ENCODE measurements at places on chromosomes 6 and 20. TPM values are rescaled to one million over a fixed set of nuclear protein-coding genes. Genes with fewer than 3 reads are reported as not detected.

- DNase-seq: no peak
Observed at GRCh38 chr6:4856785-4857184, 80.6 kb downstream of the CDYL start.

DNA sequence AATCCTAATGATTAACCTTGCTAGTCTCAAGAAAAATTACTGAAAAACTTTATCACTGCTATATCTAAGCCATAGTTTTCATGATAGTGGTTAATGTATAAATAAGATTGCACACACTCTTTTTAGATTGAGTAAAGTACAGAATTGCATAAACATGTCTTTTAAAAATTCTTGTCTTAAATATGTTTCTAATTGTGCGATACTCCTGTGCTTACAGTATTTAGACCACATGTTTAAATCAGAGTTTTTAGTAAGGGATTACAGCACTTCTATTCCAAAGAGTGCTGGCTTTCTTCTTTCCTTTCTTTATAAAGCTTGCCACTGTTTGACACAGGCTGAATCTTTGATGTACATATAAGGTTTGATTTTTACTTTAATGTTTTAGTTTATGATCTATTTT lies 36.8 kb upstream of the RGS17 start:
- DNase-seq: no peak

- DNase-seq: no peak
Observed at GRCh38 chr6:29633534-29633905, 537 bp upstream of the GABBR1 start.

DNA sequence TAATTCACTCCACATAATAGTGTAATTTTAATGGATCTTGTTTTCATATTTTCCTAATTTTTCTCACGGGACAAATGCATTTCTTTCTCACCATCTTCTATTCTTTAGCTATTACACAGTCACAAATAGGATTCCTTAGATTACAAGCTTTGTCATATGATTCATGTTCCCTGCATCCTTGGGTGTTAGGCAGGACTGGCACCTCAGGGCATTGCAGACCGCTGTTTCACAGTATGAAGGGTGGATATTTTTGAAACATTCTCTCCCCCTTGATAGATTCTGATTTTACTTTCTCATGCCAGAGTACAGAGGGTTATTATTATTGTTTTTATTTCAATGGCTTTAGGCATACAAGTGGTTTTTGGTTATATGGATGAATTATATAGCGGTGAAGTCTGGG lies 602.5 kb downstream of the PHF3 start:
- no peak for DNase-seq

DNA sequence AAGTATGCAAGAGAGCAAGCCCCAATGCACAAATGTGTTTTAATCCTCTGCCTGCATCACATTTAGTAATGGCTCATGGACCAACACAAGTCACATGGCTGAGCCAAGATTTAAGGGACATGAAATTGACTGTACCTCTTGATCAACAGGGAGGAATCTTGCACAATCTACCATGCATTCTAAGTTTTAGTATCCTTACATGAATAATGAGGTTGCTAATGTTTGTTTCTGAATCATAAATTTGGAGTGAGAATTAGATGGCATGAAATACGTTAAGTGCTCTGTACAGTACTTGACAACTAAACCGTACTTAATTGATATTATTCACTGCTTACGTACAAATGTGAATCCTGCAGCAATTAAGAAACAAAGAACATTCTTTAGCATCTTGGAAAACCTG lies 553.8 kb upstream of the JAG1 start:
- no peak for DNase-seq

- no peak for DNase-seq
Observed at GRCh38 chr6:83160167-83160566, 32.9 kb downstream of the PGM3 start.

GRCh38 chr6:107185391-107185970 lies 70.2 kb upstream of the BEND3 start:
- DNase-seq: no peak

- no peak for DNase-seq
Observed at GRCh38 chr6:112933947-112934346, 586.8 kb downstream of the RFPL4B start.

- DNase-seq: no peak
Observed at GRCh38 chr20:61417221-61417941, 165.3 kb downstream of the CDH4 start.

- DNase-seq: no peak
Observed at GRCh38 chr20:10478205-10478604, 43.1 kb downstream of the SLX4IP start.

DNA sequence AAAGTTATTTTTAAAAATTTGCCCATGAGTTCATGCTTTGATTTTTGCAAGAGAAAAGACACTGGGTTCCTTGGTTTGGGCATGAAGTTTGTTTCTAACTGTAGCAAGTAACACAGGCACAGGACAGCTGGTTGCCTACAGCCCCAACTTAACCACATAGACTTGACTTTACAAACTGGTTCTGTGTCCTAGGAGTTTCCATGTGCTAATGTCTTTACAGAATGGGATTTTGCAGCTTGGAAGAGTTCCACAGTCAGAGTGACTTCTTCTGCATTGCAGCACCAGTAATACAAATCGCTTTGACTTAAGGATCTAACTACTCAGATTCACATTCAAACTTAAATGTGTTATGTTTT lies 44.3 kb downstream of the OR2B2 start:
- no peak for DNase-seq

DNA sequence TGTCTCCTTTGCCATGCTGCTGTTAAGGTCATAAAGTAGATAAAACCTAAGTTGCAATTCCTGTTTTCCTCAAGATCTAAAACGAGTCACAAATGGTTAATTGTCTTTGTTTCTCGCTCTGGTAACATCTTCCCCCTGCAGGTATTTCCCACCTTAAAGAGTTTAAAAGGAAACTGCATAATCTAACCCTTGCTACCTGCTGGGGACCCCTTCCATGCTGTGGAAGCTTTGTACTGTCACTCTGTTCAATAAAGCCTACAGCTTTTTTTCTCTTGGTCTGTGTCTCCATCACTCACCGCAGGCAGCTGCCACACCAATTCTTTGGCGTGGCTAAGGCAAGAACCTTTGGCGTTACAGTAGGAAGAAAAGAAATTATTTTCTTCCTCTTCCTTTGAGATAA lies 117.7 kb upstream of the GJE1 start:
- DNase-seq: no peak

GRCh38 chr6:142155895-142156757 lies 9.1 kb downstream of the VTA1 start:
- no peak for DNase-seq

GRCh38 chr6:22102671-22103070 lies 194.2 kb downstream of the PRL start:
- DNase-seq: no peak

DNA sequence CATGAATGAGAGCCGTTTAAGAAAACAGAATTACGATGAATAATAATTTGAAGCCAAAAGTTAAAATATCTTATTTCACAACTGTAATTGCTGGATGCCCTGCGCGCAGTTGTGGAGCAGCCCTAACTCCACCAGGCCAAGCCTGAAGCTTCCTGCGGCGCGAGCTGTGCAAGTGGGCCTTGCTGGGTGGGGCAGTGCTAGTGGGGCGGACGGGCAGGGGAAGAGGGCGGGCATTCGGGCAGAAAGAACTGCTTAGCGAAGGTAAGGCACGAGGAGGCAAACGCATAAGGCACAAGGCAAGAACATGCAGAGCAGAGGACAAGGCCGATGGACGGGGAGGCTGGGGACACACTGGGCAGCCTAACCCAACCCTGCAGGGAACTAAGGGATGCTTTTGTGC lies 2.3 kb downstream of the HLA-DQB2 start:
- no peak for DNase-seq

DNA sequence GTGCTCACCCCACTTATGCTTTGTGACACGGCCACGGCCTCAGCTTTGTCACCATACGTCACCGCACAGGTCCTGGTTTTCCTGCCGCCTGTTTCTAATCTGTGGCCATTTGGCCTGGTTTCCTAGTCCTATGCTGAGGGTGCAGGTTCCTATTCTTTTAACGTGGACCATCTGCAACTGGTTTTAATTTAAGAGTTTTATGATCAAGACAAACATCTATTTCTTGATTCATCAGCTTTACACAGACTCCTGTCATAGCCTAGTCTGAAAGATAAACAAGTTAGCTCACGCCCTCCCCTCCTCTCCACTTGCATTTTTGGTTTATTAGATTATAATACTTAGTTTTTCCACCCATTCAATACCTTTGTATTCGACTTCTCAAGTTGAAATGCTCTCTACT lies 97.5 kb upstream of the RPS6KA2 start:
- no peak for DNase-seq

DNA sequence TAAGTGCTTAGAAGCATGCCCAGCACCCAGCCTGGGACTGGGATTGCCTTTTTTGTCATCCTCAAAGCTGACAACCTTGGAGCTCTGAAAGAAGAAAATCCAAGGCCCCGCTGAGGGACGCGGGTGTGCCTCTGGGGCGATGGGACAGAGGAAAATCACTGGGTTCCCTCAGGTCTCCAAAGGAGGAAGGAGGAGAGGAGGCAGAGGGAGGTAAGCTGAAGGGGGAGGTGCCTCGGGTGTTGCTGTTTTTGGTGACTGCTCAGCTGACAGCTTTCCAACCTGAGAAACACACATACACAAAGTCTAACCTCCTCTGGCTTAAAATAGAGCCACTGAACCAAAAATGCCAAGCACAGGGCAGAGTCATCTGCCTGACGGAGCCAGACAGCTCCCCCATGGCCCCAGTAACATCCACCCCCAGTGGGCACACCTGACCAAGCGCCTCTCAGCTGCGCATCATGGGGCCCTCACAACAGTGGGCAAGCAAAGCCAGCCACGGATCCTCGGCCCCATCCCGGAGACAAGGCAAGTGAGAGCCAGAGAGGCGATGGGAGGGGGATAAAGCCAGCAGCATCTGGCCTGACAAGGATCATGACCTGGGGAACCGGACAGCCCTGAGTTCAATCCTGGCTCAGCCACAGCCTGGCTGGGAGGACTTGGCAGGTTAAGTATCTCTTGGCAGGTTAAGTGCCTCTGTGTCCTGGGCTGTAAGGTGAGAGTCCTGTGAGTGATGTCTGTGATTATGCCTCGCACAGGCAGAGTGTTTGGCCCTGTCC lies 3.2 kb upstream of the KCNK15 start:
- peak; percentile 9 for DNase-seq

- DNase-seq: no peak
Observed at GRCh38 chr6:73180076-73180738, 45.1 kb downstream of the KHDC1L start.

GRCh38 chr20:49620364-49621240 lies 52.7 kb upstream of the PTGIS start:
- DNase-seq: no peak

- DNase-seq: peak; percentile 74
Observed at GRCh38 chr6:137076277-137077068, 31.7 kb upstream of the IL20RA start.

DNA sequence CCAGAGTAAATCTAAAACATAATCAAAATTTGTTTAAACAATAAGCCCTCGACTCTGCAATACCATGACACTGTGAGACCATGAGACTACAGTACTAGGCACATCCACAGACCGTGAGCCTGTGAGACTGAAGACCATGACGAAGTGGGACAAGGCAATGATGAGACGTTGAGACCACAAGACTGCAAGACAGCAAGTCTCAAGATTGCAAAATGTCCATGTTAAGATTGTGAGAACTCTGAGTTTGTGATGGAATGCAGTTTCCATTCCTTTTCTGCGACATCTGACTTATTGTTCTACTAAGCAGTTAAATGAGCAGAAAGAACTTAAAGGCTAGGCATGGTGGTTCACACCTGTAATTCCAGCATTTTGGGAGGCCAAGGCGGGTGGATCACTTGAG lies 102.1 kb upstream of the PHACTR1 start:
- no peak for DNase-seq

- DNase-seq: no peak
Observed at GRCh38 chr20:9978397-9979004, 56.3 kb upstream of the ANKEF1 start.

DNA sequence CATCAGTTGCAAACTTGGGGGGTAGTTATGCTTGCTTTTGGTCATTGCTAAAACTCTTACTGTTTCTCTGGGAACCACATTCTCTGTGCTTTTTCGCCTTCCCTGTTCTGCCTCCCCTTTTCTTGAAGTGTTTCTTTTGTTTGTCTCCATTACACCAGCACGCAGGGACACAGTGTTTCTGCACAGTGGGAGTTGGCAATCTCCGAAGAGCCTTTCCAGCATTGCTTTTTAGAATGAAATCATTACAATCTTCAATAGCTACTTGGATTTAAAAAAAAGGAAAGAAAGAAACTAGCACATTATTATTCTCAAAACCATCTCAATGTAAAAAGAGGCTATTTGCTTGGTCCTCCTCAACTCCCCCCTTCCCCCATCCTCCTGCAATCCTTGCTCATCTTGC lies 536.7 kb upstream of the MMS22L start:
- DNase-seq: no peak

DNA sequence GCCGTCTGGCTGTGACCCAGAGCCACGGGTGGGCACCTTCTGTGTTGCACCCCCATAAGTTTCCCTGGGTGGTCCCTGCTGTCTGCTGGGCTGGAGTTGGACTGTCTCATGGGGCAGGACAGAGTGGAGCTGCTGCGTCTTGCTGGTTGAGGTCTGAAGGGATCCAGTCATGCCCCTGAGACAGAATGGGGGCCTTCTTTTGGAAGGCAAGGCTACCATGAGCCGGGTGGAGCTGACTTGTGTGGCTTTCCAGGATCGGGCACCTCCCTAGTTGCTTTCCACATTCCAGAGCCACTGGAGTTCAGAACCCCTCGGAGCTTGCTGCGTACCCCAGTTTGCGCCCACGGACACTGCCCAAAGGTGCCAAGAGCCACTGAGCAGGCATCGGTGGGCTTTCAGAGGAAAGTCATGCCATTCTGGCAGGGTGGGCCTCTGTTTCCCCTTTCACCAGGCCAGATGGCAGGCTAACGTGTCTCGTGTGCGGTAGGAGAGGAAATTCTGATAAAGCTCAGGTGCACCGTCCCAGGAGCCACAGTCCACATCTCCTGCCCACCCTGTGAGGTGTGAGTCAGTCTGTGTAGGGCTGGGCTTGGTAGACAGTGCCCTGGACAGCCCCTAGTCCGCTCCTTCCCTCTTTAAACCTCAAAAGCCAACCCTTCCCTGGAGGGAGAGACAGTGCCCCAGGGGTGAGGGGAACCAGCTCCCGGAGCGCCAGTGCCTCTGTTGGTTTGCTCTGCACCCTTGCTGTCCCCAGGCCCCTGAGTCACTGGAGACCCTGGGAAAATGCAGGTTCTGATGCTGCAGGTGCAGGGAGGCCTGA lies 125.3 kb downstream of the SYCP2 start:
- DNase-seq: peak; percentile 31

The SLC12A5 gene
- polyA plus RNA-seq: 12.9 TPM

The ITPA gene
- 111 TPM for polyA plus RNA-seq

The UNC5CL gene
- 40.6 TPM for polyA plus RNA-seq

The TPMT gene
- polyA plus RNA-seq: 10.8 TPM

The MYB gene
- not detected for polyA plus RNA-seq

The PGBD1 gene
- 3.1 TPM for polyA plus RNA-seq

The EFCAB8 gene
- polyA plus RNA-seq: 0.14 TPM

The ZBP1 gene
- polyA plus RNA-seq: 0.09 TPM

The SLPI gene
- 49.4 TPM for polyA plus RNA-seq

The TAGAP gene
- 0.34 TPM for polyA plus RNA-seq

The ARID1B gene
- 16.4 TPM for polyA plus RNA-seq

The OPRL1 gene
- polyA plus RNA-seq: 0.94 TPM

The SLC22A1 gene
- polyA plus RNA-seq: 0.53 TPM

The MAP3K7 gene
- 5.9 TPM for polyA plus RNA-seq

The PEX7 gene
- 7.4 TPM for polyA plus RNA-seq

The BHLHE23 gene
- not detected for polyA plus RNA-seq

The OR12D3 gene
- not detected for polyA plus RNA-seq

The LIN28B gene
- not detected for polyA plus RNA-seq

The SLC17A9 gene
- 3.5 TPM for polyA plus RNA-seq
